ENCODE measurements at places on chromosomes 2 and 18. TPM values are rescaled to one million over a fixed set of nuclear protein-coding genes. Genes with fewer than 3 reads are reported as not detected.

DNA sequence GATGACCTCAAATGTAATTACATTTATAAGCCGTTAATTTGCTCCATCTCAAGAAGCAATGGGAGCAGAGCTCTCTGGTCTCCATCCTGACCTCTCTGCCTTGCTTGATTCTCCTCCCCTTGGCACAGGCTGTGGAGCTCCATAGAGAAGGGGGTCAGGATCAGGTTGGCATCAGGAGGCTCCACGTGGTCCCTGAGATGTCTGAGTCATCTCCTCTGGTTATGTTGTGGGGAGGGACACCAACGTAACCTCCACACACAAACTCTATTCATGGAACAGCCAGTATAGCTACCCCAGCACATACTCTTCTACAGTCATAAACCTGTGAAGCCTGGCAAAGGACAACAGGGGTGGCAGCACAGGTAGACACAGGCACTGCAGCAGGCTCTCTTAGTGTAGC, 29.0 kb downstream of the TRABD2A start:
- ATAC-seq: no peak

- ATAC-seq: no peak
Measured at GRCh38 chr2:60819155-60819862, 62.1 kb upstream of the REL start.

DNA sequence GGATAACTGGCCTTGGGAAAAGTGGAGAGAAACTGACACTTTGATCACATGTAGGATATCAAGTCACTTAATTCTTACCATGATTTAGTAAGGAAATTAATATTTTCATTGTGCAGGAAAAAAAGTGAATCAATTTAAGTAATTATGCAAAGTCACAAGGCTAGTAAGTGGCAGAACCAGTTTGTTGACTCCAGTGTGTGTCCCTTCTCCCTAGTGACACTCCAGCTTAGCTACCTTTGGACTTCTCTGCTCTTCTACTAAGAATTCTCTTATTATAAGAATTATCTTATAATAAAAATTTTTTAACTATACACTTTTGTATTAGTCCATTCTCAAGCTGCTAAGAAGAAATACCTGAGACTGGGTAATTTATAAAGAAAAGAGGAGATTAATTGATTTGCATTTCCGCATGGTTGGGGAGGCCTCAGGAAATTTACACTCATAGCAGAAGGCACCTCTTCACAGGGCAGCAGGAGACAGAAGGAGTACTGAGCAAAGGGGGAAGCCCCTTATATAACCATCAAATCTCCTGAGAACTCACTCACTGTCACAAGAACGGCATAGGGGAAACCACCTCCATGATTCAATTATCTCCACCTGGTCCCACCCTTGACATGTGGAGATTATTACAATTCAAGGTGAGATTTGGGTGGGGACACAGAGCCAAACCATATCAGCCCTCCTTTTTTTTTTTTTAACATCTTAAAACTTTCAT, 13.6 kb downstream of the COL4A4 start:
- no peak for ATAC-seq

GRCh38 chr2:74714691-74715080, 60.6 kb downstream of the SEMA4F start:
- no peak for ATAC-seq

DNA sequence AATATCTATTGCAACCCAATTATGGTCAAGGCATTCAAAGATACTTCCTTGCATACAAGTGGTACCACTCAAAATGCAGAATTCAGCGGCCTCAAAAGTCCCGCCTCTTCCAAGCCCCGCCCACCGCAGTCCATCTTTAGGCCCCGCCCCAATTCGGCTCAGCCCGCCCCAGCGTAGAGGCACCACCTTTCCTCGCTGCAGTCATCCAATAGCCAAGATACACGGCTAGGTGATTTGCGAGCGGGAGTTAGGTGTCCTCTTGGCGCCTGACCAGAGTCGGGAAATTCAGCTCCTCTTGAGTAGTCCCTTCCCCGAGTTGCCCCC, 431 bp upstream of the SEC11C start:
- peak; percentile 91 for ATAC-seq

DNA sequence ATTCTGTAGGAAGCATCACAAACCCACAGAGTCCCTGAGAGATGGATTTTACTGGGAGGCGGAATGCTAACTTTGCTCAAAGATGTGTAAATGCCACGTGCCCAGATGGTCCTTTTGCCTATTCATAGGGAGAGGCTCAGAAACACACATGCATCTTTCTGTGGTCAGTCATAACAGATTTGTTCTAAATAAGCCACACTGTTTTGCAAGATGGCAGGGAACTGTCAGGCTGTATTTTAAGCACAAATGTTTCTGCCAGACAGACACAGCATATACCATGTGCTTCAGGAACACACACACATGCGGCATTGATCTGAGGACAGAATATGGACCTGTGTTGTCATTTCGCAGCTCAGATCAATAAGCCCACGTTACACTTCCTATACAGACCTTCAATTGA, 312.0 kb downstream of the GPD2 start:
- no peak for ATAC-seq

DNA sequence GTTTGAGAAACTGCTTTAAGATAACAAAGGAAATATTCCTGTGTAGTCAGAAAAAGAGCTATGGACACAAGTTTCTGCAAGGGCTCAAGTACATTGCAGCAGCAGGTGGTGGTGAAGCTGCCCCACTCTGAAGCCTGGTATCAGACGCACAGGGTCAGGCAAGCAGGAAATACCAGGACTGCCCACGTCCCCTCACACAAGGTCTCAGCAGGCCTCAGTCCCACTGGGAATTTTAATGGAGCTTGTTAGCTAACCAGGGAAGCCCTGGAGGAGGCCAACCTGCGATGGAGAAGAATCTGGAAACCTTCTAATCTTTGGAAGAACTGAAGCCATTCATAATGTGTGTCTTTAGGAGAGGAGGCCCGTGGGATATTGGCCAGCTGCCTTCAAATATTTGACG, 168.3 kb downstream of the UXS1 start:
- no peak for ATAC-seq

- ATAC-seq: no peak
Measured at GRCh38 chr2:165015052-165015642, 59.8 kb upstream of the SLC38A11 start.

DNA sequence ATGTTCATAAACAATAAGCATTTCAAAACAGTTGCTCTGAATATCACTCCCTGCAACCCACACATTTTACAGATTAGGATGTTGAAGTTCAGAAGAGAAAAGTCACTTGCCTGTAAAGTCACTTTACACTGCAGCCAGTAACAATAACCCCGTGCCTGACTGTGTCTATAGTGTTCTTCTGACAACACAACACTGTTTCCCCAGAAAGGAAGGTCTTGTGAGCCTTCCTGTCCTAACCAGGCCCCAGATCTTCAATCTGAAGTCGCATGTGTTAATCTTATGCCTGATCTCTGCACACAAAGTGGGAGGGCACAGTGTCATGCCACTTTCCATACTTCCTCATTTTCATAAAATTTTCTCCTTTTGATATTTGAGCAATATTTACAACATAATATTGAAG, 120.2 kb downstream of the FEZ2 start:
- ATAC-seq: peak; percentile 10

GRCh38 chr2:85753525-85754312, at the start of gene ATOH8:
Gene ATOH8, plus strand, starts transcription at chr2:85753991. Its CDS starts 199 bp downstream, at chr2:85754190.
- peak; percentile 53 for ATAC-seq

GRCh38 chr18:52481116-52481515, 141.1 kb downstream of the DCC start:
- ATAC-seq: no peak

DNA sequence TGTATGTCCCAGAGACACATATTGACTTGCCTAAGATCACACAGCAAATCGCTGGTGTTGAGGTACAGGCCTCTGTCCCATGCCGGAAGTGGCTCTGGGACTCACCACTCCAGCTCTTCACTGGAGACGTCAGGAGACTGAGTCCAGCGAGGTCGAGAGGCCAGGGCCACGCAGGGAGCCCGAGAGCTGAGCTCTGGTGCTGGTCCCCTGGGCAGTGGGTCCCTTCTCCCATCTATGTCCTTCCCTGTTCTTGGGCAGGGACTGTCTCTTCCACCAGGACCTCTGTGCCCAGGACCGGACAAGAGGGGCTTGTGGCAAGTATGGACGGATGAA, 62.4 kb upstream of the TWIST2 start:
- no peak for ATAC-seq

DNA sequence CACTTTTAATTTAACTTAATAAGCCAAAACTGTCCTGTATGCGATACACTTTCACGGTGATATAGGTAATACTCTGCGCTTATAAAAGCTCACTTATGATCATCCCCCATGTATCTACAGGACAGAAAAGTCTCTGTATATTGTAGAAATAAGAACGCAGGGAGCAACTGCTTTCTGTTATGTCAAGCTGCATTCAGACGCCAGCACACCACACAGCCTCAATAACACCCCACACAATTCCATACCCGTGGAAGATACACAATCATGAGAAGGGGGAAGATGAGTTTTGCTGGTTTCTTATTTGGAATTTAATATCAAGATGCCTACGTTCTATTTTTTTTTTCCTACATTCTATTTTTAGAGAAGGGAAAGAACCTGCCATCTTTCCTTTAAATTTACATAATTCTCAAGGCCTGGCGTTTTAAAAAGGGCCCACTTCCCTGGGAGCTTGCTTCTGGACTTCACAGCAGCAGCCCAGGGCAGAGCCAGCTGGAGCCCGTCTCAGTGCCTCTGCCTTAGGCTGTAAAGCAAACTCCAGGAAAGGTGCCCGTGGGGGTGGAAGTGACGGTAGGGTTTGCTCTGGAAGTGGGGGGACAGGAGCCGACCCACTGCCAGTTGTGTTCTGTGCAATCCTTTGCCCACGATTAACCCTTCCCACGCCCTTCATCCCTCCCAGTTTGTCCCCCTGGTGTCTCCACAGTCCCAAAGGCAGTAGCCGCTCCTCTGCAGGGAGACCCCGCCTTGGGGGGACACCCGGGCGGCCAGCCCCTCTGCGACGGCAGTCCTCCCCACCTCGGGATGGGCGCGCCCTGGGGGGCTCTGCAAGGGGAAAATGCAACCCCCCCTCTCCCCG, 5.3 kb downstream of the PTGR3 start:
- no peak for ATAC-seq

- ATAC-seq: no peak
Measured at GRCh38 chr2:64832936-64833335, 156.3 kb upstream of the SLC1A4 start.

DNA sequence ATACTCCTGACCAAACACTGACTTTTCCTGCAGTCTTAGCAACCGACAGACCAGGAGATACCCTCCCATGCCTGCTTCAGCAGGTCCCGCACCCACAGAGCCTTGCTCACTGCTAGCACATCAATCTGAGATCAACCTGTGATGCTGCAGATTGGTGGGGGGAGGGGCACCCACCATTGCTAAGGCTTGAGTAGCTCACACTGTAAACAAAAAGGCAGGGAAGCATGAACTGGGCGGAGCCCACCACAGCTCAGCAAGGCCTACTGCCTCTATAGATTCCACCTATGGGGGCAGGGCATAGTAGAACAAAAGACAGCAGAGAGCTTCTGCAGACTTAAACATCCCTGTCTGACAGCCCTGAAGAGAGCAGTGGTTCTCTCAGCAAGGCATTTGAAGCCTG, 109.7 kb downstream of the SP100 start:
- ATAC-seq: no peak

DNA sequence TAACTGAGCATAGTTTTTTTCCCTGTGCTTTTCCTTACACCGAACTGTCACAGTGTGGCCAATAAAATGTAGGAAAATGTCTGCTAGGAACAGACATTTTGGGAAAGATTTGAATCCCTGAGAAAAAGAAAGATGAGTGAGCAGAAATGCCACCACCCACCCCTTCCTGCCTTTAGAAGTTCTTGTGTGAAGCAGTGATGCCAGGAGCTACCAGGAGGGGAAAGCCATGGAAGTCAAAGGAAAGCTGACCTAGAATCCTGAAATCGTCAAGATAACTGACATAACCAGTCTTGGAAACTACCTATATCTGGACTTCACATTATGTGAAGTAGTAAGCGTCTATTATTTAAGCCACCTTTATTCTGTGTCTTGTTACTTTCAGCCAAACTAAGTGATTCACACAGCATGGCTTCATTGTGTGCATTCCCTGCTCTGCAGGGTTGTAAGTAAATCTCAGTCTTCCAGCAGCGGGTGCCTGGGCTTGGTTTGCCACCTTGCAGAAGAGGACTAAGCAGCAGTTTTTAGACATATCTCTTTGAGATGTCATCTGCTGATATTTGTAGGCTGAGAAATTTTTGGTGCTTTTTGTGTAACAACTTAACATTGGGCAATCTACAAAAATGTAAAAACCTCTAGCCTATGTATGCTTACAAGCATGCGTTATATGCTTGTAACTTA, 11.2 kb upstream of the SPRED2 start:
- ATAC-seq: no peak

The SAP130 gene
- total RNA-seq: 8.6 TPM

The CHRNG gene
- total RNA-seq: not detected

The CHRND gene
- not detected for total RNA-seq

The RNU2-63P gene
- not detected for total RNA-seq

The SLC4A3 gene
- total RNA-seq: 30.6 TPM

The AP1S3 gene
- not detected for total RNA-seq

The MRPL53 gene
- 18.0 TPM for total RNA-seq

The ITGA4 gene
- total RNA-seq: 5.9 TPM

The ACVR1C gene
- 1.2 TPM for total RNA-seq
